Suprapubic skin (tissue), 4 donors: ENCODE measurements at places on chromosomes 6 and 20.
A peak's percentile ranks its signal among the peaks of the same experiment; 100 is the strongest.

GRCh38 chr6:115485400-115485799 lies 575.3 kb downstream of the FRK start:
- no peak overlapping the region for H3K4me3 ChIP-seq
- H3K27me3 ChIP-seq, result no peaks in the 10 kb centered on the region
- no peaks in the 10 kb centered on the region for H3K4me1 ChIP-seq
- no peaks in the 10 kb centered on the region for H3K36me3 ChIP-seq

- DNase-seq, result no peak
- H3K27me3 ChIP-seq, result peaks cover 16% of the 10 kb centered on the region
- H3K27ac ChIP-seq, result no peak overlapping the region
- H3K4me3 ChIP-seq, result no peak overlapping the region
Measured at GRCh38 chr20:62751551-62752150, 43.0 kb downstream of the NTSR1 start.

DNA sequence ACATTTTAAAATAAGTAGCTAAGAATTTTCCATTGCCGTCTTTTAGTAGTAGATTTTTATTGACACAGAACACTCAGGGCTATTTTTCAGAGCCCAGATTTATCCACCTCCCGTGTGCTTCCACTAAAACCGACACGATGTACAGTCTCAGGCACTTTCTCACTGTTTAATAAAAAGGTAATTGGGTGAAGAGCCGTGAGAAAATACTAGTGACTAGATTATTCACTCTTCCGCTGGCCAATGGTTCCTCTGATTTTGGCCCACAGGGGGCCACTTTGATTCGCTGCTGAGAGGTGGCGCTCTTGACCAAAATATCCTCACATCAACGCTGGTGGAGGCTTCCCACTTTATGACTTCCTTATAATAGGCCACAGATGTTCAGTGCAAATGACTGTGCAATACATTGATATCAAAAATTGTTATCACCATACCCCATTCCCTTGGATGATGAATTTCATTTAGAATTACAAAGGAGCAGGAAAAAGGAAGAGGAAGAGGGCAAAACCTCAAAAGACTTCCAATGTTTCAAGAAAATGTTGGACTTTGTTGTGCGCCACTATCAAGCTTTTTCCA lies 12.3 kb upstream of the HDDC2 start:
- peak; percentile 67 for DNase-seq
- H3K4me3 ChIP-seq, result no peak overlapping the region
- H3K36me3 ChIP-seq, result no peaks in the 10 kb centered on the region
- H3K4me1 ChIP-seq, result peaks cover 3% of the 10 kb centered on the region

GRCh38 chr6:122751326-122751725 lies 28.2 kb upstream of the FABP7 start:
- H3K27me3 ChIP-seq, result no peaks in the 10 kb centered on the region
- no peaks in the 10 kb centered on the region for H3K36me3 ChIP-seq
- no peak overlapping the region for H3K27ac ChIP-seq

DNA sequence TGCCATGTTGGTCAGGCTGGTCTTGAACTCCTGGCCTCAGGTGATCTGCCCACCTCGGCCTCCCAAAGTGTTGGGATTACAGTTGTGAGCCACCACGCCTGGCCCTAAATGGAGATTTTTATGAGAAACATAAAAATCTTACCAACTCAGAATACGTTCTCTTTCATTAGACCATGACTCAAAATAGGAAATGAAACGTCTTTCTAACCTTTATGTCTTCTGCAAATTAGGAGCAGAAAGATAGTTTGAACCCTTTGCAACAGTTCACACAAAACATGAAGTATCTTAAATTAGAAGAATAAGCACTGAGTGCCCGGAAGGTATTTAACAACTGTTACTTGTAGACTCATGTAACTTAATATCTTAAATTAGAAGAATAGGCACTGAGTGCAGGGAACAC lies 48.3 kb downstream of the AHI1 start:
- no peak overlapping the region for H3K4me3 ChIP-seq
- no peak for DNase-seq
- no peak overlapping the region for H3K27ac ChIP-seq
- H3K36me3 ChIP-seq, result peaks cover 20% of the 10 kb centered on the region
- no peaks in the 10 kb centered on the region for H3K27me3 ChIP-seq

- peaks cover 28% of the 10 kb centered on the region for H3K4me1 ChIP-seq
- H3K4me3 ChIP-seq, result no peak overlapping the region
- H3K27ac ChIP-seq, result no peak overlapping the region
- H3K36me3 ChIP-seq, result peaks cover 87% of the 10 kb centered on the region
- H3K27me3 ChIP-seq, result no peaks in the 10 kb centered on the region
Measured at GRCh38 chr20:62310757-62311121, 7.9 kb downstream of the ADRM1 start.

- no peaks in the 10 kb centered on the region for H3K36me3 ChIP-seq
- DNase-seq, result no peak
- no peaks in the 10 kb centered on the region for H3K4me1 ChIP-seq
Measured at GRCh38 chr20:9255171-9255570, 186.3 kb downstream of the PLCB4 start.

- no peaks in the 10 kb centered on the region for H3K27me3 ChIP-seq
- H3K36me3 ChIP-seq, result peaks cover 74% of the 10 kb centered on the region
- no peak overlapping the region for H3K27ac ChIP-seq
- no peak overlapping the region for H3K4me3 ChIP-seq
- DNase-seq, result no peak
Measured at GRCh38 chr20:38002422-38002821, 30.8 kb downstream of the TTI1 start.

DNA sequence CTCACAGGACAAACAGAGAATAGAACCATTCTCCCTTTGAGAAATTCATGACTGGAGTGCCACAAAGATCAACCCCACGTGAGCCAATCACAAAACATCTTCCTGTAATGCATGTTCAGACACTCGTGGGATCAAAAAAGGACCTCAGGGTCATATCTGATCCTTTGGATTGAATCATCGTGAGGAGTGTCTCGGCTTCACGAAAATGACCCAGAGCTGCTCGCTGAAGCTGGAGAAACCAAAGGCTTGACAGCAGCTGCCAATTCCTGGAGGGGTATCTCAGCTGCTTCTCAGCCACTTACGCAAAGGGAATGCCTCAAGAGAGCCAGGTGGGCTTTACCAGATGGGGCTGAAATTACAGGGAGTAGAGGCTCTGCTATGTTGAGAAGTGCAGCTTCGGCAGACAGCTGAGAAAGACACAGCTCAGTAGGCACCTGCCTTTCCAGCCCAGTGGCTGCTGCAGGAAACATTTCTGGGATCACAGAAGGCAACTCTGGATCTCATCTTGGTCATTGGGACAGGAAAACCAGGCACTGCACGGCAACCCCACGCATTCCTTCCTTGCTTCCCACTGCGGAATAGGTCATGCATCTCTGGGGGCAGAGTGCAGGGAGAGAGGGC lies 813.1 kb downstream of the KIF16B start:
- no peaks in the 10 kb centered on the region for H3K36me3 ChIP-seq
- H3K27ac ChIP-seq, result no peak overlapping the region
- no peaks in the 10 kb centered on the region for H3K4me1 ChIP-seq
- H3K4me3 ChIP-seq, result no peak overlapping the region

DNA sequence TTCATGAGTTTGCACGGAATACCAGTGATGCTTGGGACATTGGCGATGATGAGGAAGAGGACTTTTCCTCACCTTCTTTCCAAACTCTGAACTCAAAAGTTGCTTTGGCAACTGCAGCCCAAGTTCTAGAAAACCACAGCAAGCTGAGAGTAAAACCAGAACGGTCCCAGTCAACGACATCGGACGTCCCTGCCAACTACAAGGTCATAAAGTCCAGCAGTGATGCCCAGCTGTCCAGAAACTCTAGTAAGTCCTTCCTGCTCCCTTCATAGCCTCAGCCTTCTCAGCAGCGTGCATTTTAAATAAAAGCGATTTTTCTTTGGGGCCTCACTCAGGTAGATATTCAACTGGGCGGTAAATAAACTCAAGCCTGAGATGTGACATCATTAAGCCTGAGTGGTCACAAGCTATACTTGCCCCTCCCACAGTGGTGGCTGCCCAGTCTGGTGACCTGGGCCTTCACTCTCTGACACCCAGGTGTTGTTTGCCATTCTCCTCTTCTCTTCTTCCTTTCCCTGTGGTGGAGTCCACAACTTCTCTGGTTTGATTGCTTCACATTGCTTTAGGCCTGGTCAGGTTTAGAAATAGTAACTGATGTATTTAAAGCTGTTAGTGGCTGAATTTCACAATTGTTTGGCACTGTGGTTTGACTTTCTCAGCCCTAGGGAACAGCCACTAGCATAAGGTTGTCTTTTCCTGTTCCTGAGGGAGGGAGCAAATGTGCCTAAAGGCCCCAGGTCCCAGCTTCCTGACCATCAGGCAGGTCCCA lies 21.6 kb upstream of the TMEM217 start:
- no peak overlapping the region for H3K27ac ChIP-seq
- DNase-seq, result no peak
- no peaks in the 10 kb centered on the region for H3K27me3 ChIP-seq
- no peak overlapping the region for H3K4me3 ChIP-seq

DNA sequence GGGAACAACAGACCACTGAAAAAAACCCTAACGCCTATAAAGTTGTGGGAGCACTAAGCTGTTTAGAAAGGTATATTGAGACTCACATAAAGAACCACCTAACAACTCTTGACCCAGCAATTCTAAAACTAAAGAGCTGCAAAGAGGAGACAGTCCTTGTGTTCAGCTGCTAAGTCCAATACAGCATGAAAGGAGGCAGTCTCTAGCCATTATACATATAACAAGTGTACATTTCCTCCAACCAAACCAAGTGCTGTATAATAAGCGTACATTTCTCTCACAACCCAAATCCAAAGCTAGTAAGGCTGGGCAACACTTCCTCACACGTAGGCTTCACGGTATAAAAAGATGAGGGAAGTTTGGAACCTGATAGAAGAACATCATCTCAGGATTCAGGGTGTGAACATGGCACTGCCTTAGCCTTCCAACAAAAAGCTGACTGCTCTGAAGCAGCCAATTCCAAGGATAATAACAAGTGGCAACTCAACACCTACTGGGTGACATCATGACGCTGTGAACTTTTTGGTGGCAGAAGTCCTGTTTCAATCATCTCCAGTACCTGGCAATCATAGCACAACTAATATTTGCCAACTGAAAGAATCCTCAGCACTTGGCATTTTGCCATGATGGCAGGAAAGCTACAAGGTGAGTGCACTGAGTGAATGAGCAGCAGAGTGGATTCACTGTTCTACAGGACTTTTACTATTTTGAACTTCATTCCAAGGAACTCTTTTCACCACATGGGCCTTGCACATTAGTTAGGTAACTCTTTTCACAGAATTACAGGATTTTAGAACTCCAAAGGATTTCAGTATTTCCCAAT lies 16.6 kb downstream of the TBC1D20 start:
- no peak overlapping the region for H3K27ac ChIP-seq
- no peak overlapping the region for H3K4me3 ChIP-seq
- peaks cover 50% of the 10 kb centered on the region for H3K36me3 ChIP-seq
- peaks cover 20% of the 10 kb centered on the region for H3K4me1 ChIP-seq

DNA sequence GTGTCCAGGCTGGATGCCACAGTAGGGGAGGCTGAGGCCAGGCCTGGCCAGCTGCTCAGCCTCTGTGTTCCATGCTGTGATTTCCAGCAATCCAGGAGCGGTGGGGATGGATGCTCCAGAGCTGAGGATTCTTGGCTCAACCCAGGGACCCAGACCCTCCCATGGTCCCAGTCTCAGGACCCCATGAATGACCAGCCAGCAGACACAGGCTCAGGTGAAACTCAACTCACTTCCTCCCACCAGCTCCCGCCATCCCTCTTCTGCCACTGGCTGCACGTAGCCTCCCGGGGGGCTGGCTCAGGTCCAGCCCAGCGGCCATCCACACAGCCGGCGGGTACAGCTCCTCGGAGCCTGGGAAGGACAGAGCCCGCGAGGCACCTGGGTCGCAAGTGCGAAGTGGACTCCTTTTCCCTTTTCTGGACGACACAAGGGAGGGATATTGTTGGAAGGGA lies 54.5 kb upstream of the DACT2 start:
- H3K27me3 ChIP-seq, result peaks cover 8% of the 10 kb centered on the region
- peaks cover 15% of the 10 kb centered on the region for H3K4me1 ChIP-seq
- no peak overlapping the region for H3K4me3 ChIP-seq

DNA sequence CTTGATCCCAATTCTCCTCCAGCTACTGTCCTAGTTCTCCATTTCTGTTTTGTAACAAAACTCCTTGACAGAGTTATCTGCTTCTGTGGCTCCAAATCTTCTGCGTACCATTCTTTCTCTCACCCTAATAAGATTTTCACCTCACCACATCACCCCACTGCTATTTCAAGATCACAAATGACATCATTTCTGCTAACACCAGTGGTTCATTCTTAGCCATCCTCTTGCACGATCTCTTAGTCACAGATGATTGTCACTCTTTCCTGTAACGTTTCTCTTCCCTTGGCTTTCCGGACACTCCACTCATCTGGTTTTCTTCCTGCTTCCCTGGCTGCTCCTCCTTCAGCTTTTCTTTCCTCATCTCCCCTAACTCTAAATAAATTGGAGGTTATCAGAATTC lies 56.8 kb upstream of the FABP7 start:
- no peaks in the 10 kb centered on the region for H3K36me3 ChIP-seq
- no peaks in the 10 kb centered on the region for H3K27me3 ChIP-seq
- H3K4me1 ChIP-seq, result no peaks in the 10 kb centered on the region
- H3K4me3 ChIP-seq, result no peak overlapping the region

- no peaks in the 10 kb centered on the region for H3K4me1 ChIP-seq
- no peak overlapping the region for H3K27ac ChIP-seq
- H3K27me3 ChIP-seq, result no peaks in the 10 kb centered on the region
- no peaks in the 10 kb centered on the region for H3K36me3 ChIP-seq
Measured at GRCh38 chr20:15986690-15987089, 586.6 kb downstream of the KIF16B start.

DNA sequence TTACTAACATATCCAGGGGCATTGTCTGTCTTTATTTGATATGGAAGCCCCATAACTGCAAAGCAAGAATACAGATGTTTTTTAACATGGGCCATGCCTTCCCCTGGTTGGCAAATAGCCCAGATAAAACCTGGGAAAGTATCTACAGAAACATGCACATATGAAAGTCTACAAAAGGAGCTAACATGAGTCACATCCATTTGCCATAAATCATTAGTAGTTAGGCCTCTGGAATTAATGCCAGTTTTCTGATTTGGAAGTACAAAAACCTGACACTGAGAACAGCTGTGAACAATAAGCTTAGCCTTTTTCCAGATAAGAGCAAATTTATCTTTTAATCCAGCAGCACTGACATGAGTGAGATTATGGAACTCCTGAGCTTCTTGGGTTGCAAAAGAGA lies 418.0 kb upstream of the IMPG1 start:
- H3K4me3 ChIP-seq, result no peak overlapping the region
- H3K4me1 ChIP-seq, result no peaks in the 10 kb centered on the region
- H3K27me3 ChIP-seq, result no peaks in the 10 kb centered on the region
- no peak overlapping the region for H3K27ac ChIP-seq
- no peaks in the 10 kb centered on the region for H3K36me3 ChIP-seq
